H9 (cell line): ENCODE measurements at places on chromosomes 11 and 22. TPM values are rescaled to one million over a fixed set of nuclear protein-coding genes. Genes with fewer than 3 reads are reported as not detected.

The FZD4 gene
- 3.9 and 4.5 TPM in 2 replicates for total RNA-seq

DNA sequence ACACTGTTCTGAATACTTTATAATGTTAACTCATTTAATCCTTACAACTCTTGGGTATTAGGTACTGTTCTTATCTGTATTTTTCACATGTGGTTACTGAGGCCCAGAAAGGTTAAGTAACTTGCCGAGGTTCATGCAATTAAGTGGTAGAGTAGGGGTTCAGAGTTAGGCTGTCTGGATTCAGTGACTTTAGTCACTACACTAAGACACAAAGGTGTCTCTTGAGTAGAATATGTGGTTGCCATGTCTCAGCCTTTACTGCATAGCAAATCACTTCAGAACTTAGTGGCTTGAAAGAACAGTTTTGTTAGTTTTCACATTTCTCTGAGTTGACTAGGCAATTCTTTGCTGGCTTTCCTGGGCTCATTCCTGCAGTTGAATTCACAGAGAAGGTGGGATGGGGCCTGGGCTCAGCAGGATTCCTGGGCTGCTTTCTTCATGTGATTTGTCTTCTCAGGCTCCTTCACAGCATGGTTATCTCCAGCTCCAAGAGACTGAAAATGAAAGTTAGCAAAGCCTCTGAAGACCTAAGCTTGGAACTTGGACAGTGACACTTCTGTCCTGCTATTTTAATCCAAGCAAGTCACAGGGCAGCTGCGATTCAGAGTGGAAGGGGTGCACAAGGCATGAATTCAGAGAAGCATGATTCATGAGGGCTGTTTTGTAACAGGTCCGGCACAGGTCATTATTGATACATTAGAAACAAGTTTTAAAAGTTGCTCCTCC, 68.3 kb downstream of the SPECC1L start:
- peaks cover 51% of the 10 kb centered on the region for H3K36me3 ChIP-seq
- no peaks in the 10 kb centered on the region for H3K27me3 ChIP-seq
- peak overlapping the region; percentile 72 for H3K27ac ChIP-seq
- peaks cover 13% of the 10 kb centered on the region for H3K4me1 ChIP-seq

The KCNJ1 gene
- not detected in 2 replicates for total RNA-seq

DNA sequence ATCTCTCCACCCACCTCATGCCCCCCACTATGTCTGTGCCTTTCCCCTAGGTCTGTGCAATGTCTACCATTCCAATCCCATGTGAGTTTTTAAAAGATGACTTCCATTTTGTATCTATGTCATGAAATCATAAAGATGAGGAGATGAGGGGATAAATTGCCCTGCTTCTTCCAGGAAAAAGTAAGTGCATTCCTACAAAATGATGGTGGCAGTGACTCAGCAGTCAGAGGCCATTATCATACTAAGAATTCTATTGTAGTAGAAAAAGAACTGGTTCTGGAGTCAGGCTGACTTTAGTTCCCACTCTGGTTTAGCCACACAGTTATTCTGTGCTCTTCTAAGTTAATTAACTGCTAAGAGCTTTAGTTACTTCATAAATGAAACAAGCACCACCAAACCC, 89.6 kb upstream of the API5 start:
- no peak for DNase-seq
- H3K36me3 ChIP-seq: no peaks in the 10 kb centered on the region
- H3K4me1 ChIP-seq: no peaks in the 10 kb centered on the region
- H3K27me3 ChIP-seq: no peaks in the 10 kb centered on the region
- H3K4me3 ChIP-seq: no peak overlapping the region

- H3K4me1 ChIP-seq: no peaks in the 10 kb centered on the region
- no peak overlapping the region for H3K27ac ChIP-seq
- no peak overlapping the region for H3K4me3 ChIP-seq
- no peaks in the 10 kb centered on the region for H3K27me3 ChIP-seq
- DNase-seq: no peak
- H3K36me3 ChIP-seq: peaks cover 3% of the 10 kb centered on the region
These were observed 1529.8 kb downstream of the FAM181B start for GRCh38 chr11:81203876-81204275.
